H1 (cell line): ENCODE measurements at places on chromosomes 1 and 21. TPM values are rescaled to one million over a fixed set of nuclear protein-coding genes. Genes with fewer than 3 reads are reported as not detected.

DNA sequence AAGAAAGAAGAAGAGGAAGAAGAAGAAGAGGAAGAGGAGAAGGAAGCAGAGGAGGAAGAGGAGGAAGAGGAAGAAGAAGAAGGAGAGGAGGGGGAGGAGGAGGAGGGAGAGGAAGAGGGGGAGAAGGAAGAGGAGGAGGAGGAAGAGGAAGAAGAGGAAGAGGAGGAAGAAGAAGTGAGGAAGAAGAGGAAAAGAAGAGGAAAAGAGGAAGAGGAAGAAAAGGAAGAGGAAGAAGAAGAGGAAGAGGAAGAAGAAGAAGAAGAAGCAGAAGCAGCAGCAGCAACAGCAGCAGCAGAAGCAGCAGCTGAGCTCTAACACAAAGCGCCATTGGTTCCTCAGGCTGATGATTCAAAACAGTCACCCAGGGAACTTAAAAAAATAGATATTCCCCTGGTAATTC is 34.0 kb downstream of the DNAI4 start:
- H3K27ac ChIP-seq: no peak overlapping the region
- no peaks in the 10 kb centered on the region for H3K27me3 ChIP-seq
- H3K36me3 ChIP-seq: no peaks in the 10 kb centered on the region
- H3K4me3 ChIP-seq: no peak overlapping the region

The OLFML2B gene
- 8.4 and 10.4 TPM in 2 replicates for total RNA-seq

DNA sequence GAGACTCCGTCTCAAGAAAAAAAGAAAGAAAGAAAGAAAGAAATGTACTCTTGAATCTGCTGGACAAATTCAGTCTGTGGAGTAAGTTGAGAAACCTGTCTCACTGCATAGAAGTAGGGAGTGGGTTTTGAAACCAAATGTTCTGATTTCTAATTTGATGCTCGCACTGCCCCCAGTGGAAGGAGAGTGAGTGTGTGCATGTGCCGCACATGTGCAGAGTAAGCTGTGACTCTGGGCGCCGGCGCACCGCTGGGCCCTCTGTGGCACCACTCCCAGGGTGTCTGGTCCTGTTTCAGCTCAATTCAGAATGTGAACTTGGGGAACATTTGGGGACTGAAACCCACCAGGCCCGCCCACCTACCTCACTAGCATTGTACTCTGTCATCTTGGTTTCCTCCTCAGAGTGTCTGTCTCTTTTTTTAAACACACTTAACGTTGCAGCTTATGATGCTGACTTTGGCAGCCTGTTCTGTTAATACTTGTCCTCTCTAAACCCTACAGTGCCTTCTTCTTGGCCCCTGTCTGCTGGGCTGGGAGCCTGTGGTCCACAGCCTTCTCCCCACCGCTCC is 104.6 kb downstream of the CACNA1E start:
- no peak overlapping the region for H3K4me3 ChIP-seq
- no peaks in the 10 kb centered on the region for H3K27me3 ChIP-seq
- H3K27ac ChIP-seq: no peak overlapping the region
- DNase-seq: no peak

GRCh38 chr1:2326524-2326923 is 64.8 kb downstream of the MORN1 start:
- H3K4me1 ChIP-seq: peaks cover 8% of the 10 kb centered on the region; the same call in 1 of the 2 replicates
- no peak overlapping the region for H3K27ac ChIP-seq
- H3K36me3 ChIP-seq: no peaks in the 10 kb centered on the region
- H3K27me3 ChIP-seq: no peaks in the 10 kb centered on the region

The KCNE2 gene
- 0.31 and 0.37 TPM in 2 replicates for total RNA-seq

The PRDM16 gene
- total RNA-seq: 0.43 and 0.46 TPM in 2 replicates

GRCh38 chr1:34845131-34845901 is 14.2 kb downstream of the SMIM12 start:
- peaks cover 17% of the 10 kb centered on the region for H3K4me1 ChIP-seq
- no peak for DNase-seq
- no peaks in the 10 kb centered on the region for H3K36me3 ChIP-seq
- no peak overlapping the region for H3K27ac ChIP-seq

The SLC44A3 gene
- 4.2 and 5.0 TPM in 2 replicates for total RNA-seq

DNA sequence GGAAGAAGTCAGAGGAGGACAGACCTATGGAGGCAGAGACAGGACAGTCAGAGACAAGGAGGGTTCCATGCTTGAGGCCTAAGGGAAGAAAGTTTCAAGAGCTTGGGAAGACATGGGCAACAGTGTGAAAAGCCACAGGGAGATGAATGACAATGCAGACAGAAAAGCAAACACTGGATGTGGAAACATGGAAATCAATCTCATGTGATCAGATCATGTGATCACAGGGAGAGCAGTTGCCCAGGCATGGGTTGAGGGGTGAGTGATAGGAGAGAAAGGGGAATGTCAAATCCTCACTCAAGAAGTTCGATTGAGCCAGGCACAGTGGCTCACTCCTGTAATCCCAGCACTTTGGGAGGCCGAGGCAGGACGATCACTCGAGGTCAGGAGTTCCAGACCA is 17.2 kb downstream of the PTAFR start:
- no peak for DNase-seq
- H3K36me3 ChIP-seq: no peaks in the 10 kb centered on the region
- H3K4me1 ChIP-seq: no peaks in the 10 kb centered on the region
- no peak overlapping the region for H3K27ac ChIP-seq
- H3K4me3 ChIP-seq: no peak overlapping the region

- peaks cover 18% of the 10 kb centered on the region for H3K4me1 ChIP-seq
- H3K27me3 ChIP-seq: no peaks in the 10 kb centered on the region
- H3K36me3 ChIP-seq: peaks cover 10% of the 10 kb centered on the region; the same call in 1 of the 2 replicates
- H3K27ac ChIP-seq: no peak overlapping the region
- no peak for DNase-seq
These were observed 14.7 kb downstream of the MTHFR start for GRCh38 chr1:11790880-11791715.

GRCh38 chr1:89291276-89291675 is 18.6 kb upstream of the GBP5 start:
- DNase-seq: no peak
- H3K4me3 ChIP-seq: no peak overlapping the region
- H3K27ac ChIP-seq: no peak overlapping the region
- no peaks in the 10 kb centered on the region for H3K4me1 ChIP-seq
- H3K36me3 ChIP-seq: no peaks in the 10 kb centered on the region

GRCh38 chr21:42002421-42002958 is 7.7 kb downstream of the ZBTB21 start:
- H3K27me3 ChIP-seq: no peaks in the 10 kb centered on the region
- peaks cover 3% of the 10 kb centered on the region; the same call in 1 of the 2 replicates for H3K36me3 ChIP-seq
- no peak for DNase-seq
- H3K4me1 ChIP-seq: no peaks in the 10 kb centered on the region
- H3K27ac ChIP-seq: no peak overlapping the region

DNA sequence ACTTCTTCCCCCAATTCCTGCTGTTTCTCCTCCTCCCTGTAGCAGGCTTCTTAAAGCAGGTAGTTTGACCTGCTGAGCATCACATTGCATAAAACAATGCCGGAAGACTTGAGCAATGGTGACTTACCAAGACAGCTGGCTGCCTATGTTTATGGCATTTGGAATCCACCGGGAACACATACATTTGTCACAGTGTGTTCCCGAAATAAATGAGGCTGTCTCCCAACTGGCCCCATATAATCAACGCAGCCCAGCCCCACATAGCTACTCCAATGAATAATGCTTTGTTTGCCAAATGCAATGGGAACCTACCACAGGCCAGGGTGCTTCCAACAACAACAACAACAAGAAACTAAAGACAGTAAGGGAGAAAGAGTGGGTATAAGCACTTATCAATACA is 186.1 kb upstream of the MAP1LC3C start:
- H3K27ac ChIP-seq: no peak overlapping the region
- DNase-seq: no peak
- H3K36me3 ChIP-seq: no peaks in the 10 kb centered on the region

The SYTL1 gene
- 6.4 and 8.8 TPM in 2 replicates for total RNA-seq

- no peaks in the 10 kb centered on the region for H3K27me3 ChIP-seq
- no peaks in the 10 kb centered on the region for H3K36me3 ChIP-seq
- no peak for DNase-seq
These were observed 124.2 kb upstream of the B3GALT2 start for GRCh38 chr1:193310564-193310963.

- no peaks in the 10 kb centered on the region for H3K4me1 ChIP-seq
- H3K27me3 ChIP-seq: no peaks in the 10 kb centered on the region
- H3K36me3 ChIP-seq: no peaks in the 10 kb centered on the region
- no peak overlapping the region for H3K4me3 ChIP-seq
- no peak for DNase-seq
- no peak overlapping the region for H3K27ac ChIP-seq
These were observed 323.3 kb upstream of the DEPDC1 start for GRCh38 chr1:68820151-68820550.

The CGN gene
- total RNA-seq: 52.7 and 54.6 TPM in 2 replicates

DNA sequence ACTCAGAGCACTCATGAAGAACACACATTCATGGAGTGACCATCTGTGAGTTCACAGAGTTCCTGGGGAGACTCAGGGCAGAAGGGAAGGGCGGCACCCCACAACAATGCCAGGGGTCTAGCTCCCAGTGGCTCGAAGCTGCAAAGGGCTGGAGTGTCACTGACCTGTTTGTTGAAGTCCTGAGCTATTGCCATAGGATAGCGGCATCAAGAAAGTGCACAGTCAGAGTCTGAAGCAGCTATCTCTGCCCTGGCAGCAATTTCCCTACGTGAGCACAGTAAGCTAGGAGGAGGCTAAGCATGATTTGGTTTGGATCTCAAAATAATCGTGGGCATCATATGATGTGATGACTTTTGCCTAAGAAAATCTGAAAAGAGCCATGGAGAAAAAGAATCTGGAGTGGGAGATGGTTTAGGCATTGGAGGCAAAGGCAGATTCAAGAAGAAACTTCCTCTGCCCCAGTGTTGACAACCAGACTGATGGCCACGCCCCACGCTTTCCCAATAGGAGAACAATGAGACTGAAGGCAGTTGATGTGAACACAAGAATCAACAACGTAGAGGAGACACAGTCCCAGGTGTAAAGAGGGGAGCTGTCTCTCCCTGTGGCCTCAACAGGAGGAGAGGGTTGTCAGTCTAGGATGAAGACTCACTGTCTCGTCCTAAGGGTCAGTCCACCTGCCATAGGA is 100.0 kb upstream of the SLC25A33 start:
- H3K27ac ChIP-seq: no peak overlapping the region
- no peak for DNase-seq
- H3K27me3 ChIP-seq: no peaks in the 10 kb centered on the region
- H3K4me3 ChIP-seq: no peak overlapping the region
- H3K4me1 ChIP-seq: no peaks in the 10 kb centered on the region

GRCh38 chr1:115323366-115324004 is 14.6 kb downstream of the NGF start:
- no peaks in the 10 kb centered on the region for H3K36me3 ChIP-seq
- no peaks in the 10 kb centered on the region for H3K27me3 ChIP-seq
- H3K4me3 ChIP-seq: no peak overlapping the region
- DNase-seq: no peak
- H3K4me1 ChIP-seq: no peaks in the 10 kb centered on the region

DNA sequence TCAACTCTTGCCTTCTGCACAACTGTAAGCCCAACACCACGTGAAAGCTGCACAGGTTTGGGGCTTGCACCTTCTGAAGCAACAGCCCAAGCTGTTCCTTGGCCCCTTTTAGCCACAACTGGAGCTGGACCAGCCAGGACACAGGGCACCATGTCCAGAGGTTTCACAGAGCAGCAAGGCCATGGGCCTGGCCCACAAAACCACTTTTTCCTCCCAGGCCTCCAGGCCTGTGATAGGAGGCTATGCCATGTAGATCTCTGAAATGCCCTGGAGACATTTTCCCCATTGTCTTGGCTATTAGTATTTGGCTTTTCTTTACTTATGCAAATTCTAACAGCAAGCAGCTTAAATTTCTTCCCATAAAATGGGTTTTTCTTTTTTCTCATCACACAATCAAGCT is 126.1 kb downstream of the SLC44A5 start:
- H3K27me3 ChIP-seq: no peaks in the 10 kb centered on the region
- no peaks in the 10 kb centered on the region for H3K4me1 ChIP-seq
- H3K36me3 ChIP-seq: no peaks in the 10 kb centered on the region
- no peak overlapping the region for H3K4me3 ChIP-seq
- no peak for DNase-seq

- H3K4me3 ChIP-seq: no peak overlapping the region
- H3K27ac ChIP-seq: no peak overlapping the region
- no peaks in the 10 kb centered on the region for H3K36me3 ChIP-seq
- DNase-seq: no peak
- H3K27me3 ChIP-seq: no peaks in the 10 kb centered on the region
These were observed 362.7 kb downstream of the PTPRU start for GRCh38 chr1:29599071-29599470.

GRCh38 chr1:112044745-112045144 is 55.3 kb upstream of the KCND3 start:
- H3K27me3 ChIP-seq: no peaks in the 10 kb centered on the region
- no peaks in the 10 kb centered on the region for H3K4me1 ChIP-seq
- H3K27ac ChIP-seq: no peak overlapping the region
- H3K4me3 ChIP-seq: no peak overlapping the region
- no peaks in the 10 kb centered on the region for H3K36me3 ChIP-seq

DNA sequence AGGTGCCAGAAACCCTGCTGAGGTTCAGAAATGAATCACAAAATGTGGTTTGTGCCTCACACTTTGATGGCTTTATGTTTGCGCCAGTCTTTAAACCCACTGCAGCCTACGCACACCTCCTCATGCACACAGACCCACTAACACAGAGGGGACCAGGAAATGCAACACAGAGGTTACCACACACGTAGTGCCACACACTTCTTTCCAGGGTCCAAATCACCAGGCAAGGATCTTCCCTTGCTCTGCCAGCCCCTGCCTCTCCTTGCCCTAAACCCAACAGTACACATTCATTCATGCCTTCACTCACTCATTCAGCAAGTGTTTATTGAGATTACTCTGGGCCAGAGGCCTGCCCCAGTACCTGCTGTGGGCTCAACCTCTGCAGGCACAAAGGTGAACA is 17.5 kb downstream of the MAB21L3 start:
- H3K27ac ChIP-seq: no peak overlapping the region
- no peaks in the 10 kb centered on the region; the same call in 1 of the 2 replicates for H3K27me3 ChIP-seq

GRCh38 chr1:64981601-64982533 is 15.5 kb upstream of the JAK1 start:
- no peaks in the 10 kb centered on the region for H3K27me3 ChIP-seq
- no peak overlapping the region for H3K4me3 ChIP-seq
- no peaks in the 10 kb centered on the region for H3K36me3 ChIP-seq
- no peak for DNase-seq
- H3K4me1 ChIP-seq: no peaks in the 10 kb centered on the region

The RHCE gene
- total RNA-seq: 0.50 TPM in 1 of 2 replicates, not detected in the other

The CAPN8 gene
- 0.26 TPM in 1 of 2 replicates, not detected in the other for total RNA-seq

The GSTM5 gene
- total RNA-seq: 0.24 and 0.25 TPM in 2 replicates

GRCh38 chr21:38840456-38841300 is 34.9 kb downstream of the ETS2 start:
- no peak for DNase-seq
- no peaks in the 10 kb centered on the region for H3K27me3 ChIP-seq
- no peaks in the 10 kb centered on the region for H3K4me1 ChIP-seq
- no peak overlapping the region for H3K4me3 ChIP-seq

The FLG2 gene
- total RNA-seq: not detected in 2 replicates

DNA sequence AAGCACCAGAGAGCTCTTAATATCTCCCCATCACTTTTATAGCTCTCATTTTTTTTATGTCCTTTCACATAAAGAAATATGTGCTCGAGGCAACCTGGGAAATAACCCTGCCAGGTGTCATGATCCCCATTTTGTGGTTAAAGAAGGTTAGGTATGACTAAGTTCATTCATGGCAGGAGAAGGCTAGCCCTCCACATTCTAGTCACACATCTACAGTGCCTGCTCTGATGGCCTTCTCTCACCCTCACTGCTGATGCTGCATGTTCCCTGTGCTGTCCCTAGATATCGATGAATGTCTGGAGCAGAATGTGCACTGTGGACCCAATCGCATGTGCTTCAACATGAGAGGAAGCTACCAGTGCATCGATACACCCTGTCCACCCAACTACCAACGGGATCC is 187.5 kb downstream of the TPR start:
- H3K36me3 ChIP-seq: no peaks in the 10 kb centered on the region
- no peak for DNase-seq
- no peaks in the 10 kb centered on the region for H3K27me3 ChIP-seq
- H3K4me1 ChIP-seq: no peaks in the 10 kb centered on the region
- no peak overlapping the region for H3K4me3 ChIP-seq

The GNG12 gene
- 34.5 and 35.8 TPM in 2 replicates for total RNA-seq

The ERG gene
- 3.0 and 3.1 TPM in 2 replicates for total RNA-seq
